Panc1 (cell line): ENCODE measurements at places on chromosomes 1 and 21. TPM values are rescaled to one million over a fixed set of nuclear protein-coding genes. Genes with fewer than 3 reads are reported as not detected.
A peak's percentile ranks its signal among the peaks of the same experiment; 100 is the strongest.

DNA sequence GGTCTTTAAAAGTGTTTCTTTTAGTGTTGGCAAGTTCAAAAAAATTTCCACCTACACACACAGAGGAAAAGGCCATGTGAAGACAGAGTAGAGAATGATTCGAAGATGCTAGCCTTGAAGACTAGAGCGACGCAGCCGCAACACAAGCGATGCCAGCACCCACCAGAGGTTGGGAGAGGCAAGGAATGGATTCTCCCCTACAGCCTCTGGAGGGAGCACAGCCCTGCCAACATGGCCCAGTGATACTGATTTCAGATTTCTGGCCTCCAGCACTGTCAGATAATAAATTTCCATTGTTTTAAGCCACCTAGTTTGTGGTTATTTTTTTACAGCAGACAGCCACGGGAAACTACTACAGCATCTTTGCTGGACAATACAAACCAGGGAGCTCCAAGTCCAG, 6.9 kb upstream of the ADAR start:
- peaks cover 17% of the 10 kb centered on the region for H3K4me1 ChIP-seq
- H3K27me3 ChIP-seq: no peaks in the 10 kb centered on the region
- H3K4me3 ChIP-seq: no peak overlapping the region
- DNase-seq: no peak

GRCh38 chr1:44776730-44777068, 1.4 kb downstream of the RPS8 start:
- no peak for DNase-seq
- peaks cover 10% of the 10 kb centered on the region for H3K4me1 ChIP-seq
- peak overlapping the region; percentile 91 for H3K4me3 ChIP-seq
- H3K27me3 ChIP-seq: no peaks in the 10 kb centered on the region

DNA sequence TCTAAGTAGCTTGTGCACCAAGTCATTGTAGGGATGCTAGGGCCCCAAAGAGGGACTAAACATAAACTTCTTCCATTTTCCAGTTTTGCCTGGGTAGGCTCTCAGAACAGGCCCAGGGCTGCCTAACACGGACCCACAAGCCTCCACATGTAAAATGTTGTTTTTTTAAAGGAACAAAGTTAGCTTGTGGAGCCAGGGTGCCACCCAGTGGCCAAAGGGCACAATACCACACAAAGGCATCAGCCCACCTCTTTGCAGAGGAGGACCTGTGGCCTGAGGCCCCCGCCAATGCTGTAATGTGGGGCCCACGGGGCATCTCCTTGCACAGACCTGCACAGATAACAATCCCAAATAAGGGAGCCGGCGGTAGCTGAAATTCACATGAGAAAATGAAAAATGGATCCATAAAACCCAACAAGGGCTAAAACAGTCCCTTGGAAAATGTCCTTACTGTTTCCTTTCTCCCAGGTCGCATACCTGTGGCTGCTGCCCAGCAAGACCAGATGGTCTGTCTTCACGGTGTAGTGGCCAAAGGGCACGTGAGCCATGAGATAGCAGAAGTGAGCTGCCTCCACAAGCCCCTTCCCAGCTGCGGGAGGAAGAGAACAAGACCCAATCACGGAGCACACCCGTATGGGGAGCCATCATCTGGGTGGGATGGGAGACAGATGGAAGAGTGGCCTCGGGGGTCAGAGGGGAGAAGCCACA, 23.8 kb downstream of the SEC16B start:
- no peaks in the 10 kb centered on the region for H3K27me3 ChIP-seq
- no peak for DNase-seq
- no peaks in the 10 kb centered on the region for H3K36me3 ChIP-seq
- H3K27ac ChIP-seq: no peak overlapping the region
- no peak overlapping the region for H3K4me3 ChIP-seq

DNA sequence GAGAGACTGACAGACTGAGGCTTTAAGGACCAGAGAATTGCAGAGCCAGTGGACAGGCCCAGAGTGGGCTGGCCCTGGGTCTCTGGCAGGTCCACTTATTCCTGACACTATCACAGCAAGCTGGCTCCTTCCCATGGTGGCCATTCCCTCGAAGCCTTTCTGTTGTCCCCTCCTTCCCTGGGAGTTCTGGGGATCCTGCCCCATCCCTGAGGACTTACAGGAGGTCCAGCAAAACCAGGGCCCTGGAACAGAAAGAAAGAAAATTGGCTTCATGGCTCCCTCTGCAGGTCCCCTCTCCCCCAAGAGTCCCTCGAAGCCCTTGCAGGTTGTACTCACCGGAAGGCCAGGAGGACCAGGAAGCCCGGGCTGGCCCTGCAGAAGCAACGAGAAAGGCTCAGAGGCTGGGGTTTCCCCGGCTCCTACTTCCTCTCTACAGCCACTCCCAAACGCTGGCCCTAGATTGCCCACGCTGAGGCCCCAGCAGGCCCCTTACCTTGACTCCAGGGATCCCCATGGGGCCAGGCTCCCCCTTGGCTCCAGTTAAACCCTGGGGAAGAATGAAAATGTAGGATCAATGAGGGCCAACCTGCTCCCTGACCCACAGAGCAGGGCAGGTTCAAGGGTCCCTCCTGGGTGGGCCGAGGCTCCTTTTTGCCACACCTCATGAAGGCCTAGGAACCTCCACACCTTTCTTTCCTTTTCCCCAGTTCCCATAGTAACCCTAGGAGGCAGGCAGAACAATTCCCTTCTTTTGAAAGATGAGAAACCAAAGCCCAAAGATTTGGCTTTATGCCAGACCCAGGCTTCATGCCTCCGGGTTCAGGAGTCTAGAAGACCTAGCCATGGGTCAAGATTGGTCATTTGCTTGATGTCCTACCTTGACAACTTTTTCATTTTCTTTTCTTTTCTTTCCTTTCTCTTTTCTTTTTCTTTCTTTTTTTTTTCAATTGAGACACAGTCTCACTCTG, 4.6 kb downstream of the COL9A2 start:
- H3K27me3 ChIP-seq: no peaks in the 10 kb centered on the region; the same call in 1 of the 2 replicates
- DNase-seq: no peak
- no peaks in the 10 kb centered on the region for H3K36me3 ChIP-seq

DNA sequence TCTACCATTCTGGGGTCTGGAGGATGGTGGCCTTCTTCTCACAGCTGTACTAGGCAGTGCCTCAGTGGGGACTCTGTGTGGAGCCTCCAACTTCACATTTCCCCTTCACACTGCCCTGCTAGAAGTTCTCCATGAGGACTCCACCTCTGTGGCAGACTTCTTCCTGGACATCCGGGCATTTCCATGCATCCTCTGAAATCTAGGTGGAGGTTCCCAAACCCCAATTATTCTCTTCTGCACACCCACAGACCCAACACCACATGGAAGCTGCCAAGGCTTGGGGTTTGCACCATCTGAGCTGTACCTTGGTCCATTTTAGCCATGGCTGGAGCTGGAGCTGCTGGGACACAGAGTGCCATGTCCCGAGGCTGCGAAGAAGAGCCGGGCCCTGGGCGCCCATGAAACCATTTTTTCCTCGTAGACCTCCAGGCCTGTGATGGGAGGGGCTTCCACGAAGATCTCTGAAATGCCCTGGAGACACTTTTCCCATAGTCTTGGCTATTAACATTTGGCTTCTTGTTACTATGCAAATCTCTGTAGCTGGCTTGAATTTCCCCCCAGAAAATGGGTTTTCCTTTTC, 170.5 kb downstream of the FOXD2 start:
- H3K27ac ChIP-seq: no peak overlapping the region
- no peaks in the 10 kb centered on the region for H3K36me3 ChIP-seq
- H3K4me1 ChIP-seq: no peaks in the 10 kb centered on the region
- no peak overlapping the region for H3K4me3 ChIP-seq

DNA sequence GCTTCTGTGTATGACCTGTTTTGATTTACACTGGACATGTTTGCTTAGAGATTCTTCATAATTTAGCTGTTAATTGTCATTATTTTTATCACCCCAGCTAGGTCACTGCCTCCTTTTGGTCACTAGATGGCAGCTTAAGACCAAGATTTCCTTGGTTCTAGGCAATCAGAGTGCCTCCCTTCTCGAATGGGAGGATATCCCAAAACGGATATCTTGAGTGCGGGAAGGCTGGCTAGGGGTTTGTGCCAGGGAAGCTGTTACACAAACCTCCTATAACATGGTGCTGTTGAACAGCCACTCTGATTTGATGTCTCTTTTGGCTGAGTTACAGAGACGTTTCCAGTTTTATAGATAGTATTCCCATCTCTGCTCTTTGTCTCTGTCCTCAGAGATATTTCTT, 283.5 kb downstream of the S1PR1 start:
- H3K27ac ChIP-seq: no peak overlapping the region
- H3K4me1 ChIP-seq: no peaks in the 10 kb centered on the region
- no peaks in the 10 kb centered on the region for H3K36me3 ChIP-seq
- peak; percentile 12 for DNase-seq

- H3K4me3 ChIP-seq: no peak overlapping the region
- H3K27ac ChIP-seq: no peak overlapping the region
- DNase-seq: no peak
- peaks cover 32% of the 10 kb centered on the region for H3K4me1 ChIP-seq
- H3K27me3 ChIP-seq: no peaks in the 10 kb centered on the region
Observed at GRCh38 chr1:89908273-89908671, 86.6 kb upstream of the ZNF326 start.

- no peaks in the 10 kb centered on the region for H3K4me1 ChIP-seq
- no peaks in the 10 kb centered on the region for H3K27me3 ChIP-seq
- no peak overlapping the region for H3K4me3 ChIP-seq
- DNase-seq: peak; percentile 5
- H3K27ac ChIP-seq: no peak overlapping the region
Observed at GRCh38 chr1:100834777-100835660, 59.6 kb downstream of the EXTL2 start.

The HTR1D gene
- total RNA-seq: 3.5 TPM

The ATP1A4 gene
- total RNA-seq: not detected

The LRRC7 gene
- not detected for total RNA-seq

The MCOLN2 gene
- 22.5 TPM for total RNA-seq

The PRELP gene
- total RNA-seq: not detected

The KRTAP7-1 gene
- total RNA-seq: not detected
